ENCODE measurements at places on chromosomes 5 and 9.

GRCh38 chr9:76459694-76460635, 983 bp downstream of the GCNT1 start:
- H3K36me3 ChIP-seq: no peaks in the 10 kb centered on the region
- DNase-seq: peak; percentile 58
- peaks cover 69% of the 10 kb centered on the region for H3K4me1 ChIP-seq

GRCh38 chr5:158874343-158874742, 225.4 kb downstream of the EBF1 start:
- H3K27me3 ChIP-seq: no peaks in the 10 kb centered on the region
- no peaks in the 10 kb centered on the region for H3K36me3 ChIP-seq
- H3K4me3 ChIP-seq: no peak overlapping the region
- H3K4me1 ChIP-seq: no peaks in the 10 kb centered on the region

GRCh38 chr5:71982717-71983395, 124.4 kb upstream of the MAP1B start:
- no peaks in the 10 kb centered on the region for H3K36me3 ChIP-seq
- DNase-seq: no peak
- H3K4me1 ChIP-seq: no peaks in the 10 kb centered on the region
- no peak overlapping the region for H3K27ac ChIP-seq
- H3K4me3 ChIP-seq: no peak overlapping the region
- H3K27me3 ChIP-seq: no peaks in the 10 kb centered on the region

DNA sequence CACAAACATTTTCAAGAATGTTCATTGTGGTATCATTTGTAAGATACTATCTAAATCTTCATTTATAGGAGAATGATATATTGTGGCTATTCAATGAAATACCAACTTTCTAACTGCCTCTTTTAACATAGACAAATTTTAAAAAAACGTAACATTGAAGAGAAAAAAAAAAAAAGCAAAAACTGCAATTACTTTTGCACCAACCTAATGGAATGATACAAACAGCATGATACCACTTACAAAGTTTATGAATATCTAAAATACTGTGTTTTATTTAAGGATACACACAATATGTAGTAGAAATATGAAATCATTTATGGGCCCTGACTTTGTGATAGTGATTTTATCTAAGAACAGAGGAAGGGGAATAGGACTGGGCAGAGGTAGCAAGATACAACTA, 24.1 kb downstream of the PSMD5 start:
- H3K4me3 ChIP-seq: no peak overlapping the region
- peaks cover 90% of the 10 kb centered on the region for H3K36me3 ChIP-seq
- H3K27me3 ChIP-seq: no peaks in the 10 kb centered on the region
- H3K27ac ChIP-seq: no peak overlapping the region

- H3K27me3 ChIP-seq: no peaks in the 10 kb centered on the region
- DNase-seq: no peak
- no peak overlapping the region for H3K4me3 ChIP-seq
- peaks cover 8% of the 10 kb centered on the region for H3K4me1 ChIP-seq
- H3K36me3 ChIP-seq: no peaks in the 10 kb centered on the region
- no peak overlapping the region for H3K27ac ChIP-seq
These were observed 102.8 kb downstream of the ANKH start for GRCh38 chr5:14768508-14769365.

DNA sequence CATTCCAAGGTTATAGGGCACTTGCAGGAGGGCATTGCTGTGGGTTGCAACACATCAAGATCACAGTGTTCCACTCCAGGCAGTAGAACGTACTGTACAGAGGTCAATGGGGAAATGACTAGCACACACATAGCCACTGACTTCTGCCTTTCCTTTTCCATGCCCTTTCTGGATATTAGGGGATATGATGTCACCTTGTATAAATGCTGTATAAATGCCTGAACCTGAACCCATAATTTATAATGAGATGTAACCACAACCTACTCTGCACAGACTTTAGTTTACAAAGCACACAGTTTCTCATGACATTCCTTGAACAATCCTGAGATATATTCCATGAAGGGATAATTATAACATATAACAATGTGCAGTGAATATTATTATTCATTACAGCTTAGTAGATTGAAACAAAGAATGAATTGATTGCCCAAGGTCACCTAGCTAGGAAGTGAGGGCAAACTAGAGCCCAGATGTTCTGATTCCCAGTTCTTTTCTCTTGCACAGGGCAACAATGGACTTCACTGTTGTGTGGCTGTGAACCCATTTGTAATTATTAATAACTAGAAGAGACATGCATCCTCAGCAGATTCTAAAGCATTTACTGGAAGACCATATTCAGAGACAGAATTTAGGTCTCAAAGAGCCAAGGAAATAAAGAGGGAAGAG, 5.6 kb upstream of the ABLIM3 start:
- H3K4me3 ChIP-seq: no peak overlapping the region
- peaks cover 6% of the 10 kb centered on the region for H3K27me3 ChIP-seq
- no peaks in the 10 kb centered on the region for H3K36me3 ChIP-seq

DNA sequence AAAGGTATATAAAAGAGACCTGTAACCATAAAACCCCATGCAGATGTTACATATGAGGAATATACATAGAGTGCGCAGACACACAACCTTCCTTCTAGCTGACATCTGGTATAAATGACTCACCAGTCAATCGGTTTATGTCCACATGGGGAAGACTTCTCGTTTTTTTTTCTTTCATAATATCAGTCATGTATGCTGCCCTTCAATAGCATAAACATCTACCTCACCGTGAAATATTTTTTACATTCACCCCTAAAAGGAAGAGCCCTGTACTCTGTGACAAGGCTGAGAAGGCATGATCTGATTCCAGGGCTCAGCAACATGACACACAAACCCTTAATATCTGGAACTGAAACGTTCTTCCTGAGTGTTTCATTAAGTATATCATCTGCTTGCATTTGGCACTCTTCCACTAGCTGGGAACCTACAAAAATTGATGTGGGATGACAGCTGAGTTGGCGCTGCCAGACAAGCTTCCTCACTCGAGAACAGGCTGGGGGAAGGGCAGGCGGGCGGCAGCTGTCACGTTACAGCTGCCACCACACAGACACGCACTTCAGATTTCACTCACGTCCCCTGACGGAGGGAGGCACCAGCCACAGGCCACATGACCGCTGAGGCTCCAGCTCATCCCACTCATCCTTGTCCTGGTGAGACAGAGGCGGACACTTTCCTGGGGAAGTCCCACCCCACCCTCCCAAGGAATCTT, 74.2 kb downstream of the SHB start:
- peak; percentile 40 for DNase-seq
- no peaks in the 10 kb centered on the region for H3K36me3 ChIP-seq
- peak overlapping the region; percentile 34 for H3K27ac ChIP-seq
- H3K4me3 ChIP-seq: no peak overlapping the region
- no peaks in the 10 kb centered on the region for H3K27me3 ChIP-seq
